ENCODE measurements at places on chromosomes 2 and 18.

- DNase-seq, result no peak
Measured at GRCh38 chr2:85792783-85793441, 39.1 kb downstream of the ATOH8 start.

DNA sequence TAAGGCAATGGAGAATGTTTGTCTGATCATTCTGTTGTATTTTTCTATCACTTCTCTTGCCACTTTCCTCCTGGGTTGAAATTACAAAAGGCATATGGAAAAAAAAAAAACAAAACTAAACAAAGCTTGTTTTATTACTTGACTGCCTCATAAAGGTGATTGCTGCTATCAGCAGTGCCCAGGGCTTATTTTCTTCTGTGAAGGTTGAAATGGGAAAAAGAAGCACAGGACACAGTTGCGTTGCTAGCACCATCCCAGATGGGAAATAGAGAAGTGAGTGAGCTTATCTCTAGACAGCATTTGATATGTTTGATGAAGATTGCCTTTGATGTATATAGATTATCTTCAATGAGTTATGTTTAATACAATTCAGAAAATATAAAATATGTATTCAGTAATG, 633.8 kb upstream of the ZNF804A start:
- DNase-seq, result no peak

DNA sequence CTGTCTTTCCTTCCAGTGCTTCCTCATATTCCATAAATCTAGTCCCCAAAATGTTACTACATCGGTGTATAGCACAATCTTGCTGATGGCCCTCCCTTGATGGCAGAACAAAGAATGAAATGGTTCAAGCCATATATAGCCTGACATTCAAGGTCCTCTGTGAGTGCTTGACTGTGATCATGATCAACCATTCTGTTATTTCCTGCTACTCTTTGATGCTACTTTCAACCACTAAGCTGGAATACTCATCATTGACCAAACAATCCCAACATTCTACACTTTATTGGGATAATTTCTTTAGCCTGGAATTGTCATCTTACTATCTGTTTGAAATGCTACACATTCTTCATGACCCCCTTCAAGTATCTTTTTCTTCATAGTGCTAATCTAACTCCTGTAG, 633.9 kb downstream of the PLCL1 start:
- DNase-seq, result no peak

DNA sequence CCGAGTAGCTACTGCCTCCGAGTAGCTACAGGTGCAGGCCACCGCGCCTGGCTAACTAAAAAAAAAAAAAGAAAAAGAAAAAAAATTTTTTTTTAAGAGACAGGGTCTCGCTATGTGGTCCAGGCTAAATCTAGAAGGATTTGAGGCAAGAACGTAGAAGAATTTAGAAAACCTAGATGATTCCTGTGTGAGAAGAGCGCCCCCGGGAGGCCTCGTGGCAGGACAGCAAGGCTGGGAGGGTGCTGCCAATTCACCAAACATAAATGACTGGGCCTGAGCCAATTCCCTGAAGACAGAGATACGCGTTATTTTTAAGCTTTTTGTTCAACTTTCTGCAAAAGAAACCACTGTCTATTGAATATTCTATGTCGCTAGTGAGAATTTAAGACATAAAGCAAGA, 90.1 kb upstream of the TGFA start:
- DNase-seq, result no peak

Data from activated CD4-positive, alpha-beta T cell treated with anti-CD3 and anti-CD28 coated beads for 24 hours (primary cell).